ENCODE measurements at places on chromosomes 4 and X. TPM values are rescaled to one million over a fixed set of nuclear protein-coding genes. Genes with fewer than 3 reads are reported as not detected.

The POLN gene
- 2.4 TPM for total RNA-seq

The PNMA3 gene
- 5.2 TPM for total RNA-seq

DNA sequence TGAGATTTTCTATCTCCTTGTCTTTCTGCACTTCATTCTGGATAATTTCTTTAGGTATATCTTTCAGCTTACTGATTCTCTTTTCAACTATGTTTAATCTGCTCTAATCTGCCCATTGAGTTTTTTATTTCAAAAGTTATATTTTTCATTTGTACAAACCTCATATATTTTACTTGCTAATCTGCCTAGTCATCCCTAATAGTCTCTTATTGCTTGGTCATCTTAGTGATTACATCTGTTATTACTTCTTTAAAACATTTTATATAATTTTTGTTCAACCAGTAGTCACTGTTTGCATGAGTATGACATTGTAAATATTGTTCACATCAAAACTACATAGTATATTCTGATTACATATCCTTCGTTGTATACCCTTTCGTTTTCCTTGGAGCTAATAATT lies 32.4 kb downstream of the KANTR start:
- DNase-seq: no peak

- DNase-seq: no peak
Observed at GRCh38 chrX:126164689-126165400, 1.2 kb downstream of the DCAF12L2 start.

DNA sequence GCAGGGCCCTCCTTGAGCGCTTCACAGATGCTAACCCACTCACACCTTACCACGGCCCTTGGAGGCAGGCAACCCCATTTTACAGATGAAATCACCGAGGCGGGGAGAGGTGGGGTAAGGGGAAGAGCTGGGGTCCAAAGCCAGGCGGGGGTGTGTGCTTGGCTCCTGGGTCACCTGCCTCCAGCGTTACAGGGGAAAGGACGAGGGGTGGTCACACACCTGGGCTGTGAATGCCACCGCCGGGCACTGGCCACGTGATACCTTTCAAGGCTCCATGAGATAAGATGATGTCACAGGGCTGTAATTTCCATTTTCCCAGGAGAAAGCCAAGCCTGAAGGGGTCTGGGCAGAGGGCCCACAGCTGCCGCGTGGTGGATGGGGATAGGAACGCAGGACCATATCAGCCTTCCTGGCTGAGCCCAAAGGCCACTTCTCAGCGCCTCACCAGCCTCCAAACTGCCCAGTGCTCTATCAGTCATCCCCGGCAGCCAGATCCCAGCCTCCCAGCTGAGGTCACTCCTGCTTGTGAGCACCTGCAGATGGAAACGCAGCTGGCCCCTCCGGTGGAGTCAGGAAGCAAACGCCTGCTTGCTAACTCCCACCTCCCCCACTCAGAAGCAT lies 62.4 kb upstream of the CRMP1 start:
- peak; percentile 65 for DNase-seq

DNA sequence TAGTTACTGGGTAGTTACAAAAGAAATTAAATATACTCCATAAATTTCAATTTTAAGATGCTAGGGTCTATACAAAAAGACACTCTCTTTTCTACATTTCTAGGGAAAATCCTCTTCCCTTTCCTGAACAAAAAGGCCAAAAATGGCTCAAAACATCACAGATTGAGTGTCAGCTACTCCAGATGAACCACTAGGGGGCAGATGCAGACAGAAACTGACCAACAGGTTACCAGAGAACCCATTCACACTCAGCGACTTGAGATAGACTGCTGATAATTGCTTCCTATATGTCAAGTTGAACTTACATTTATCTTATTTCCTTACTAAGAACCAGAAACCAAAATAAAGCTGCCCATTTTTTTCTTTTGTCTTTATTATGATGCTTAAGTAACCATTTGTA lies 83.4 kb upstream of the MID1IP1 start:
- DNase-seq: peak; percentile 51

All from H7 (cell line).